ENCODE measurements at places on chromosomes 16 and 17. TPM values are rescaled to one million over a fixed set of nuclear protein-coding genes. Genes with fewer than 3 reads are reported as not detected.
A peak's percentile ranks its signal among the peaks of the same experiment; 100 is the strongest.

EPN2 gene
- total RNA-seq, result 43.5 TPM

KRT20 gene
- total RNA-seq, result not detected

TMEM88 gene
- total RNA-seq, result 51.2 TPM

SCNN1G gene
- not detected for total RNA-seq

CA4 gene
- total RNA-seq, result 0.18 TPM

ARHGAP23 gene
- total RNA-seq, result 13.2 TPM

SLFN14 gene
- 0.21 TPM for total RNA-seq

TBC1D3L gene
- total RNA-seq, result 14.9 TPM

EMC6 gene
- total RNA-seq, result 56.0 TPM

GRCh38 chr17:79812353-79813258 is 15.7 kb upstream of the CBX8 start:
- H3K4me3 ChIP-seq, result peak overlapping the region; percentile 13
- no peak for DNase-seq
- peaks cover 27% of the 10 kb centered on the region for H3K4me1 ChIP-seq
- H3K27me3 ChIP-seq, result peaks cover 82% of the 10 kb centered on the region
- no peak overlapping the region for H3K27ac ChIP-seq

GRCh38 chr16:12675852-12676251 is 127.8 kb downstream of the CPPED1 start:
- peaks cover 7% of the 10 kb centered on the region for H3K4me1 ChIP-seq
- DNase-seq, result peak; percentile 20
- no peaks in the 10 kb centered on the region for H3K36me3 ChIP-seq
- H3K4me3 ChIP-seq, result no peak overlapping the region

- no peaks in the 10 kb centered on the region for H3K4me1 ChIP-seq
- no peak overlapping the region for H3K4me3 ChIP-seq
- no peaks in the 10 kb centered on the region for H3K27me3 ChIP-seq
- H3K36me3 ChIP-seq, result no peaks in the 10 kb centered on the region
Measured at GRCh38 chr17:37699285-37699973, 45.4 kb downstream of the HNF1B start.

- H3K4me3 ChIP-seq, result no peak overlapping the region
- H3K4me1 ChIP-seq, result no peaks in the 10 kb centered on the region
- H3K27ac ChIP-seq, result no peak overlapping the region
- H3K36me3 ChIP-seq, result peaks cover 8% of the 10 kb centered on the region
- no peaks in the 10 kb centered on the region for H3K27me3 ChIP-seq
Measured at GRCh38 chr17:80294210-80294609, 33.6 kb downstream of the RNF213 start.

DNA sequence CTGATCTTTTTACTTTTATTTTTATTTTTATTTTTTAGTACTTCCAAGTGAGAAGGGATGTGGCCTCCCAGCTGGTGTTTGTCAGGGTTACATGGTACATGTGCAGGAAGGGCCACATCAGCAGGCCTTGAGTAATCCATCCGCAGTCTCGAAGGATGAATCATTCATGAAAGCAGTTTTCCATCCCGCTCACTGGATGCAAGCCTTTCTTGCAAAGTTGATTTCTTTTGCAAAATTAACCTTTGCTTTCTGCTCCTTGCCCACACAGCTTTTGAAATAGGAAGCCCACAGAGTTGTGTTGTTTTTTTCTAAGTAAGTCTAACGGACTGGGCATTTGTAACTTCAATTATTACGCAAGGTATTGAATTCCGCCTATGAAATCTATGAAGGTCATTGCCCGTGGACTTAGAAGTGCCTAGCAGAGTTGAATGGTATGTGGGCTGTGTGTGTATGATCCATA is 157.4 kb downstream of the PRKCA start:
- peak; percentile 99 for DNase-seq
- H3K36me3 ChIP-seq, result no peaks in the 10 kb centered on the region
- H3K27me3 ChIP-seq, result no peaks in the 10 kb centered on the region
- H3K27ac ChIP-seq, result no peak overlapping the region
- no peaks in the 10 kb centered on the region for H3K4me1 ChIP-seq

DNA sequence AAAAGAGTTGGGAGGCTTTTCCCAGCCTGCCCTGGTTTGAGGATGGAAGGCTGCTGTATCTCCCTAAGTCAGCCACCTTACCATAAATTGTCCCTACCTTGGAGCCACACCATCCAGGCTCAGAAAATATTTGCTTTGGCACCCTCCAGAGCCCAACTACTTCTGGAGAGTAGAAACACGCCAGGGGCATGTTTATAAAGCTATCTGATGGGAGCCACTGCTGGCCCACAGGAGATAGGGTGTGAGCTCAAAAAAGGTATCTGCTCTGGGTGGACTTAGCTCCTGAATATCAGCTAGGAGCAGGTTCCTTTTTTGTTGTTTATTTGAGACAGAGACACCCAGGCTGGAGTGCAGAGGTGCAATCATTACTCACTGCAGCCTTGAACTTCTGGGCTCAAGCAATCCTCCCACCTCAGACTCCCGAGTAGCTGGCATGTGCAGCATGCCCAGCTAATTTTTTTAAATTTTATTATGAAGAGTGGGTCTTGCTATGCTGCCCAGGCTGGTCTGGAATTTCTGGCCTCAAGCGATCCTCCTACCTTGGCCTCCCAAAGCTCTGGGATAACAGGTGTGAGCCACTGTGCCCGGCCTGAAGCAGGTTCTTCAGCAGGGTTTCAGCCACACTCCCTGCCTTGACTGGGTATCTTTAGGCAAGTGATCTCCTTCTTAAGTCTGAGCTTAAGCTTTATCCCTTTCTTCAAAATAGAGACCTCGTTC is 147.1 kb downstream of the SALL1 start:
- no peak overlapping the region for H3K4me3 ChIP-seq
- no peaks in the 10 kb centered on the region for H3K27me3 ChIP-seq
- no peak overlapping the region for H3K27ac ChIP-seq

DNA sequence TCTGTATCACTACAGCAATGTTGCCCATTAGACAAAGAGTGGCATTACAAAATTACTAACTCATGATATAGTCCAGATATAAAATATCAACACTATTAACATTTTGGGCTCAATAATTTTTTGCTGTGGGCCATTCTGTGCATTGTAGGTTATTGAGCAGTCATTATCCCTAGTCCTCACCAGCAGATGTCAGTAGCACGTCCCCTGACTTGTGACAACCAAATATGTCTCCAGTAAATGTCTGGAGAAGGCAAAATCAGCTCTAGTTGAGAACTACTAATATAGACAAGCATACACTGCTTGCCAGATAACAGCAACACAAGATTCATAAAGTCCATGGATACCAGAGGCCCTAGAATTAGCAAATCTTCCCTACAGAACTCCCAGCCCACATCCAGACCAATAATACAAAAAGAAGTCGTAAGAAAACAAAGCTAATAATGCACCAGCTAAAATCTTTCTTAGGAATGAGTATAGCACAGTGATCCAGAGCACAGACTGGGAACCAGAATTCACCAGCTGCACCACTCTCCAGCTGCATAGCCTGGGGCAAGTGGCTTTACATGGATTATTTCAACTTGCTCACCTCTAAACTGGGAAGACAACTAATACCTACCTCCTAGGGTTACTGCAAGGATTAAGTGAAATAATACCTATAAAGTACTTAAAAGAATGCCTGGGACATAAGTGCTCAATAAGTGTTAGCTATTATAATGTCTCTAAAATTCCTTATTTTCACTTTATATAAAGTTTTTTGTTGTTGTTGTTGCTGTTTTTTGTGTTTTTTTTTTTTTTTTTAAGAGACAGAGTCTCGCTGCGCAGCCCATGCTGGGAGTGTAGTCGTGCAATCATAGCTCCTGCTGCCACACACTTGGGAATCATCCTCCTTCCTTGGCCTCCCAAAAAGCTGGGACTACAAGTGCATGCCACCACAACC is 23.7 kb downstream of the HELZ start:
- peaks cover 12% of the 10 kb centered on the region for H3K4me1 ChIP-seq
- no peaks in the 10 kb centered on the region for H3K27me3 ChIP-seq
- DNase-seq, result peak; percentile 48
- H3K27ac ChIP-seq, result peak overlapping the region; percentile 64
- no peak overlapping the region for H3K4me3 ChIP-seq

DNA sequence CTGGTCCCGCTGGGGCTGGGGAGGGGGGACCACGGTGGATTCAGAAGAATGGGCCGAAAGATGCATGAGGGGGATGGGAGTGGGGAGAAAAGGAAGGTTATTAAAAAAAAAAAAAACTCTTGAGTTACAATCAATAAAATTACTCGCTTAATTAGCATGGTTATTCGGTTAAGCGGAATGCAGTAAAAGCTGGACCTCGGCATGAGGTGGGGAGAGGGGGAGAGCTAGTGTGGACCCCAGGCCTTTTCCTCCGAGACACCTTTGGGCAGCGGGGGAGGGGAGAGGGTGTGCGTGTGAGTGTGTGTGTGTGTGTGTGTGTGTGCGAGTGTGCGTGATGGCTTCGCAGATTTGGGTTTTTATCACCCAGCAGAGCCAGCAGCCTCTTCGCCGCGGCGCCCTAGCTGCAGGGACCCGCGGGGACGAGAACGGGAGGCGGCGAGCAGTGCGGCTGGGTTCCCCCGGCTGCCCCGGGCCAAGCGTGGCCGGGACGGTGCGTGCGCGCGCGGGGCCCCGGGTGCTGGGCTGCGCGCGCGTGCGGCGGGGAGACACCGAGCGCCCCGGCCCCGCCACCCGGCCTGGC is 3.7 kb downstream of the BAHCC1 start:
- peak overlapping the region; percentile 87 for H3K4me3 ChIP-seq
- no peaks in the 10 kb centered on the region for H3K36me3 ChIP-seq
- peak overlapping the region; percentile 33 for H3K27ac ChIP-seq
- peak; percentile 46 for DNase-seq

GRCh38 chr16:50299508-50300105 is 33.3 kb downstream of the ADCY7 start:
- H3K4me1 ChIP-seq, result peaks cover 15% of the 10 kb centered on the region
- no peak overlapping the region for H3K27ac ChIP-seq
- H3K36me3 ChIP-seq, result no peaks in the 10 kb centered on the region
- H3K4me3 ChIP-seq, result no peak overlapping the region

DNA sequence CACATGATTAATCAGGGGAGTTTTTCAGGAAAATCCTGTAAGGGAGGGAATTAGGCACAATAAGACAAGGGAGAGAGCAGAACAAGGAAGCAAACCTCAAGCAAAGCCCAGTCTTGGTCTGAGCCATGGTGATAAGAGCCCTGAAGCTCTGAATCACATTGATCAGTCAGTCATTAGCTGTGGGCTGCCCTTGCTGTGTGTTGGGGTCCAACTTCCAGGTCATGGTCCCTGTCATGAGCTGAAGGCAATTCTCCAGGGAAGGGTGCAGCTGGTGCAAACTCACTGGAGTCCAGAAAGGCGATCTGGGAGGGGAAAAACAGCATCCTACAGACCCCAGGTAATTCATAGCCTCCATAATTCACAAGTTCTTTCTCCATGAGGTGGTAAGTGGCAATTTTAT is 89.9 kb downstream of the CYLD start:
- no peaks in the 10 kb centered on the region for H3K4me1 ChIP-seq
- H3K27ac ChIP-seq, result no peak overlapping the region
- no peak overlapping the region for H3K4me3 ChIP-seq
- H3K27me3 ChIP-seq, result no peaks in the 10 kb centered on the region
- H3K36me3 ChIP-seq, result no peaks in the 10 kb centered on the region

GRCh38 chr16:57802341-57803133 is at the start of gene KIFC3:
TSS of gene KIFC3 (minus strand) at chr16:57802491. CDS start at chr16:57798243, 4,248 bp downstream.
- peak within 1 kb of the TSS; percentile 96 for H3K27ac ChIP-seq
- H3K27me3 ChIP-seq, result no peaks in the 10 kb centered on the region
- peaks cover 44% of the 10 kb centered on the region for H3K4me1 ChIP-seq
- H3K4me3 ChIP-seq, result peak within 1 kb of the TSS; percentile 51

- peak; percentile 65 for DNase-seq
- peak overlapping the region; percentile 85 for H3K27ac ChIP-seq
- no peaks in the 10 kb centered on the region for H3K36me3 ChIP-seq
- no peaks in the 10 kb centered on the region for H3K27me3 ChIP-seq
- peaks cover 46% of the 10 kb centered on the region for H3K4me1 ChIP-seq
Measured at GRCh38 chr16:89383095-89384003, 107.0 kb downstream of the ANKRD11 start.

GRCh38 chr16:17083628-17084027 is 387.1 kb downstream of the XYLT1 start:
- H3K27ac ChIP-seq, result no peak overlapping the region
- DNase-seq, result no peak
- no peaks in the 10 kb centered on the region for H3K27me3 ChIP-seq

DNA sequence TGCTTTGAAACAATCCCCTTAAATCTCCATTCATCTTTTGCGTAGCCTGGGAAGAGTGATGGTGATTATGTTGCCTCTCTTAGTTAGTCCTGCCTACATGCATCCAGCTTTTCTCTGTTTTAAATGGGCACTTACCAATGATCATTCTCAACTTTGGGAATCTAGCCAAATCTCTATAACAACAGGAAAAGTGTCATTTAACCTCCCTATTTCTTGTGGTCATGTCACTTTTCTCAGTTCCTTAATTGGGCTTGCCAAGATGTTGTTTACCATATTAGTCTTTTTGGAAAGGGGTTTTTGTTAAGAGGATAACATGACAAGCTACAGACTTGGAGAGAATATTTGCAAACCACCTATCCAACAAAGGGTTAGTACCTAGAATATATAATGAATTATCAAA is 15.6 kb upstream of the CLEC10A start:
- H3K27me3 ChIP-seq, result no peaks in the 10 kb centered on the region
- no peak overlapping the region for H3K4me3 ChIP-seq
- no peak overlapping the region for H3K27ac ChIP-seq
- DNase-seq, result no peak

DNA sequence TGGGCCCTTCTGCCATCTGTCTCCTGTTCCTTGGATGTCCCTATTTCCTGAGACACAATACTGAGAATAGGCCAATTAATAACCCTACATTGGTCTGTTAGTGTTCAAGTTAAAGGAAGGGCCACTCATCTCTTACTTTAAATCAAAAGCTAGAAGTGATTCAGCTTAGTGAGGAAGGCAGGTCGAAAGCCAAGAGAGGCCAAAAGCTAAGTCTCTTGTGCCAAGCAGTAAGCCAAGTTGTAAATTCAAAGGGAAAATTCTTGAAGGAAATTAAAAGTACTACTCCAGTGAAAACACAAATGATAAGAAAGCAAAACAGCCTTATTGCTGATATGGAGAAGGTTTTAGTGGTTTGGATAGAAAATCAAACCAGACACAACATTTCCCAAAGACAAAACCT is 28.8 kb downstream of the ANKFN1 start:
- H3K27me3 ChIP-seq, result no peaks in the 10 kb centered on the region
- H3K36me3 ChIP-seq, result no peaks in the 10 kb centered on the region

GRCh38 chr16:87160701-87161337 is 156.4 kb downstream of the C16orf95 start:
- peaks cover 3% of the 10 kb centered on the region for H3K4me1 ChIP-seq
- no peak overlapping the region for H3K27ac ChIP-seq
- no peak overlapping the region for H3K4me3 ChIP-seq

GRCh38 chr16:82070656-82071369 is 35.8 kb downstream of the HSD17B2 start:
- H3K36me3 ChIP-seq, result no peaks in the 10 kb centered on the region
- no peak overlapping the region for H3K4me3 ChIP-seq
- H3K27me3 ChIP-seq, result no peaks in the 10 kb centered on the region
- H3K4me1 ChIP-seq, result no peaks in the 10 kb centered on the region
- no peak for DNase-seq
- no peak overlapping the region for H3K27ac ChIP-seq

DNA sequence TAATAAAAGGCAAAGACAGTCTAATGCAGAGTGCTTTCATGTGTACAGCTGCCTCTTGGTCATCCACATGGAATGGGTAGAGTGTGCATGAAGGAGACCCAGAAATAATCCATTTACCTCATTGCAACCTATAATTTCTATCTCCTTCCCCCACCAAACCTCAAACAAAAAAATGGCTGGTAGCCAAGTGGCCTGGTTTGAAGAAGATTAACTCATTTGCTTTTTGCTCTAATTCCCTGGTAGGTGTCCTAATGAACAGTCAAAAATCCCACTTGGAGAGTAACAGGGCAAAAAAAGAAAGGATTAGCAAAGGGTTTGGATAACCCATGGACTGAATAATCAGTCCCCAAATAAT is 13.0 kb upstream of the LYRM9 start:
- H3K4me1 ChIP-seq, result no peaks in the 10 kb centered on the region
- peaks cover 7% of the 10 kb centered on the region for H3K27me3 ChIP-seq
- no peaks in the 10 kb centered on the region for H3K36me3 ChIP-seq
- DNase-seq, result no peak
